T-helper 17 cell (primary cell): ENCODE measurements at places on chromosomes 3 and 15.

GRCh38 chr3:34934660-34935059, 704.7 kb upstream of the ARPP21 start:
- no peak for DNase-seq

DNA sequence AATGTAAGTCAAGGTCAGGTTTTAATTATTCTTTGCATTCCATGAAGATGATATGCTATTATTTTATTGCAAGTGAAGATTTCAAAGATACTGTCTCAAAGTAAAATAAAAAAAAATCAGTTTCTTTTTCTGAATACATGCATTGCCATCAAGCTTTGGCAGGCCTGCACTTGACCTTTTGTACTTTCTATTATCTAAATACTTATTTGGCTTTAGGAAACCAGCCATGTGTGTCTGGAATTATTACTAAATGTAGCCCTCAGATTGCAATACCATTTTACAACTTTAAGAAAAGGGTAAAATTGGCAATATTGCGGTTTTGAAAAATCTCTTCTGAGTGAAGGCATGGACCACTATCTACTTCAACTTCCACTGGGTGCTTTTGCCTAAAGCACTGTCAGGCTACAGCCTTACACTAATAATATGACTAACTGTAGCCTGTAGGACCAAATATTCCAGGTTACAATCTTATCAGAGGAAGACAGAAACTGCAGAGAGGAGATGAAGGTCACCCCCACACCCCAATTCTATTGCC, 349.4 kb upstream of the DCBLD2 start:
- DNase-seq: no peak

GRCh38 chr15:33135355-33135781, 59.1 kb downstream of the FMN1 start:
- DNase-seq: no peak

DNA sequence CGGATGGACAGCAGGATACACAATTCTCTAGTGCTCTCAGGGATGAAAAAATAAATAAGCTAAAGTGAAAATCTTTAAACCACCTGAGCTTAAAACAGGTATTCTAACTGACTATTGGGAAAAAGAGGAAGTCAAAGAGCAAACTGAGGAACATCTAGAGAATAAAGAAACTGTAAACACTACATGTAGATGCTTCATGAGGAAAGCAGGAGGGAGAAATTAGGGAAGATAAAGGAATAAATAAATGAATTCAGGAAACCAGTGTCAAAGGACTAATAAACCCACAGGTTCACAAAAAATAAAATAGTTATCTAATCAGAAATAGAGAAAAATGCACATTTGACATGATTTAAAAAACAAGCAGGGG, 525 bp upstream of the MCCC1 start:
- no peak for DNase-seq

- DNase-seq: no peak
Measured at GRCh38 chr15:27707257-27707656, 391.9 kb downstream of the OCA2 start.

DNA sequence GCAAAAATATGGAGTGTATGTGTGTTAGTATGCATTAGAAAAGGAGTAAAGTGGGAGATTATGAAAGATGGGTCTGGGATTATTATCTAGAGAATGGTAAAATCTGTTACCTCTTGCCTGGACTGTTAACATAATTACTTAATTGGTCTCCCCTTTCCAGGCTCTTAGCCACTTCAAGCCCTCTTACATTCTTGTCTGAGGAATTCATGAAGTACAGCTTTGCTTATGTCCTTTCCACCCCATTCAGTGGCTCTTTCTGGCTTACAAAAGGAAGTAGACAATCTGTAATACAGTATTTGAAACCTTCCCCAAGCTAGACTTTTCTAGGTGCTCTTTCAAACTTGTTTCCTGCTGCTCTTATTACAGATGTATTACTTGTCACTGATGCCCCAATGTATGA, 129.8 kb downstream of the MBNL1 start:
- DNase-seq: no peak

DNA sequence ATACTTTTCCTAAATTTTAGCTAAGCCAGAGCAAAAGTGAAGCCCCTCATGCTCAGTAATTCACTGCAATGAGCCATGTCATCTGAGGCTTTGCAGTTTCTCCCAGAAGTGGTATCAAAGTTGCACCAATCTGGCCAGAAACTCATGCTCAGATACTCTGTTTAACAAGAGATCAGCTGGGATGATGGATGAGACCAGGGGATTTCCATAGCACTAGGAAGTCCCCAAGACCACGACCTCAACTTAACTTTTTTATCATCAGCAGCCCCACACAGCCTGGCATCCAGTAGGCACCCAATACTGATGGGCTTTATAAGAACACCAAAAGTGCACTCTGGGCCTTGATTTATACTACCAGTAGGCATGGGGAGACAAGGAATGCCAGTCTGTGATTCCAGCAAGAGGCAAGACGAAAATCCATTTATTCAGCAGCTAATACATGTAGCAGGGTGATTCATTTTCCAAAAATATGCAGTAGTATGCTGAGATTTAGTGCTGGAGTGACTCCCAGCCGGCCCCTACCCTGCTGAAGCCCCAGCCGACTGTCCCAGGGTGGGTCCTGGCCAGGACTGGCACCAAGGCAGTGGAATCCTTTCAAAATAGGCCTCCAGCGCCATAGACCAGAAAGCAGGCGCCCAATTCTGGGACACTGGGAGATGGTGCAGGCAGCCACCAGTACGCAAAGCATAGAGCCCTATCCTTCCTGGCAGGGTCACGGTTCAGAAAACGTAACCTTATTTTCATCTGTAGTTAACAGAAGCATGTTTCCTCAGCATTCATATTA, 612 bp upstream of the LDHAL6B start:
- no peak for DNase-seq

- DNase-seq: no peak
Measured at GRCh38 chr3:46934498-46935167, 41.9 kb downstream of the CCDC12 start.

GRCh38 chr3:140053794-140054193, 118.8 kb downstream of the CLSTN2 start:
- DNase-seq: no peak

- DNase-seq: no peak
Measured at GRCh38 chr15:38883987-38884386, 319.4 kb upstream of the RASGRP1 start.

GRCh38 chr3:180934638-180935037, 22.2 kb downstream of the FXR1 start:
- DNase-seq: no peak

- DNase-seq: no peak
Measured at GRCh38 chr15:62209821-62210220, 44.7 kb upstream of the C2CD4B start.

DNA sequence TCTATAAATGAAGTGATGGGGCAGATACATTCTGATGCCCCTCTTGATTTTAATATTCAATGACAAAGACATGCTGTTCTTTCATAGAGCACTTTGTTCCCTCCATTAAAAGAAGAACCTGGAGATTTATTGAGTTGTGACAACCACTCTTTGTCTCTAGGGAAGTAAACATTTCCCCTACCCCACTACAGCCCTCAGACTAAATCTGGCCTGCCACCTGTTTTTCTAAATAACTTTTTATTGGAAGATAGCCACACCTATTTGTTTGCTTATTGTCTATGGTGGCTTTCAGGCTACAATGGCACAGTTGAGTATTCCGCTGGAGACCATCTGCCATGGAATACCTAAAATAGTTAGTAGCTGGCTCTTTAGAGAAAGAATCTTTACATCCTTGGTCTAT, 41.2 kb upstream of the ZNF385D start:
- DNase-seq: no peak

DNA sequence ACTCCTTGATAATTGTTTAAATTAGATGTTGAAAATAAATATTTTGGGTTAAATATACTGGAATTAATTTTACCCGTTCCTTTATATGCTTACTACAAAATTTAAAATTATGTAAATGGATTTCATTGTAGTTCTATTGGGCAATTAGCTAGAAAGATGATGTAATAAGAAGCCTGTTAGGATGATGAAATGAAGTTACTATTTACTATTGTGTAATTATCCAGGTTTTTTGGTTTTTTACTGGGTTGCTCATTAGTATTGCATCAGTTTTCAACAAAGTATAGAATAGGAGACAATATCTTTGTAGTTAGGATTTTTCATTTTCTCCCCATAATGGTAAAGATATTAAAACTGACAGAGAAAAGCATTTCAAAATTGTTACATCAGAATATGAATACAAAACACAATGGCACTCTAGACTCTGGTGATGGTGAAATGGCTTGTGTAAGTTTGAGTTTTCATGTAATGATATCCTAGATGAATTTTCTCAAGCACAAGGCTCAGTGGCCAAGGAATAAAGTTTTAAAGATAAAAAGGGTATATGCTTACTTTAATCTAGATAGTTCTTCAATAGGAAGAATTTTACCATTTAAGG, 222.0 kb downstream of the P3H2 start:
- DNase-seq: no peak

GRCh38 chr3:175651716-175652115, 792.6 kb downstream of the NAALADL2 start:
- no peak for DNase-seq

GRCh38 chr15:73691396-73691795, 7.2 kb downstream of the CD276 start:
- DNase-seq: no peak

- no peak for DNase-seq
Measured at GRCh38 chr15:101320501-101321052, 25.5 kb upstream of the SNRPA1 start.

DNA sequence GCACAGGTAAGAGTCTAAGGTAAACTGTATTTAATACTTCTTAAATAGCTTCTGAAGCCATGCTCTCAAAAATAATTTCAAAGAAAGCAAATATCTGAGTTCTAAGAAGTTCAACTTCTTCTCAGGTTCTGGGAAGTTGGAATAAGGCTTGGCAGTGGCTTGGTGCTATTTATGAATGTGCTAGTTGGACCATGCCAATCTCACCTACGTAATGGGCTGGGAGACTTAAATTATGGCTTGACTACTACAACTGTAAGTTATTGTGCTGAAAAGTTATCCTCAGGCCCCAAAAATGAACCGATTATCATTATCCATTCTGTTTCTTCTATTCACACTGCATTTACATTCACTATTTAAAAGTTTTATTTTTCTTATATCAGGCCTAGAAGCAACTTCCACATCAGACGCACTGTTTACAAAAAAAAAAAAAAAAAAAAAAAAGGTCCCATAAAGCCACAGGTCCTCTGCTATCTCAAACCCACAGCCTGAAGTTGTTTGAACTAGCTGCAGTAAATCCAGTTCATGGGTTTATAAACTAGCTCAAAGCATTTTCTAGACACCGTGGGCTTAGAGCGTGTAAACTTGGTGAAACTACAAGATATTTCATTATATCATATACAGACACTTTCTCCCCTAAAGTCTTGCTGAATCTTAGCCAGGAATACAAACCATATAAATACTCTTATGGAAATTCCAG, 3.4 kb downstream of the LRIG1 start:
- DNase-seq: no peak

DNA sequence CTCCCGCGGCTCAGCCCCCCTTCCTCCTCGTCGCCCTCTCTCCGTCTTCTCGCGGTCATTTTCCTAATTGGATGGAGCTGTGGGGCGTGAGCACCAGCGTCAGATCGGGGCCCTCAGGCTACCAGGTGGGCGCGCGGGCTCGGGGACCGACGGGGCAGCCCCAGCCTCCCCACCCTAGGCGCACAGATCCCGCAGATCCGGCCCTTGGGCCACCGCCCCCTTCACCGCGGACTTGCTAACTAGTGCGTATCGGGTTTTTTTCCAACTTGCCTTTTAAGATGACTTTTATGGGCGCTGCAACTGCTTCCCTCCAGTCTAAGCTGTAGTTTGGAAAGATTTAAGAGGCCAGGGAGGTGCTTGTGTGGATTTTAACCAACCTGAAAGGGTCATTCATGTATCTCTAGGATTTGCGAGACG, 1.3 kb downstream of the ZNF710 start:
- peak; percentile 18 for DNase-seq

- DNase-seq: no peak
Measured at GRCh38 chr15:40314723-40315276, 7.1 kb upstream of the PLCB2 start.

DNA sequence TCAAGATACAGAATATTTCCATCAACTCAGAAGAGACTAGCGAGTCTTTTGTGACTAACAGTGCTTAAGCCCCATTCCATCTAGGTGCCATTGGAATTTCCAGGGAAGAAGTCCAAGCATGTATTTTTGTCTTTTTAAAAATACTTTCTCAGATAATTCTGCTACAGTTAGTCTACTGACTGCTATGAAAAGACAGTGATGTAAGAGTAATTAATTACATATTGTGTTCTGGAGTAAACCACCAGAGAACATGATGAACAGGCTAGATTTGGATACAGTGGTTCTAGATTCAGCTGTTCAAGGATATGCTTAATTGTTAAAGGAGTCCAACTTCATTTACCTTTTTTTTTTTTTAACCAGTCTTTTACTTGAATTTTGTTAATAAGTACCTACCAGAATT, 34.8 kb upstream of the PAK6 start:
- no peak for DNase-seq

DNA sequence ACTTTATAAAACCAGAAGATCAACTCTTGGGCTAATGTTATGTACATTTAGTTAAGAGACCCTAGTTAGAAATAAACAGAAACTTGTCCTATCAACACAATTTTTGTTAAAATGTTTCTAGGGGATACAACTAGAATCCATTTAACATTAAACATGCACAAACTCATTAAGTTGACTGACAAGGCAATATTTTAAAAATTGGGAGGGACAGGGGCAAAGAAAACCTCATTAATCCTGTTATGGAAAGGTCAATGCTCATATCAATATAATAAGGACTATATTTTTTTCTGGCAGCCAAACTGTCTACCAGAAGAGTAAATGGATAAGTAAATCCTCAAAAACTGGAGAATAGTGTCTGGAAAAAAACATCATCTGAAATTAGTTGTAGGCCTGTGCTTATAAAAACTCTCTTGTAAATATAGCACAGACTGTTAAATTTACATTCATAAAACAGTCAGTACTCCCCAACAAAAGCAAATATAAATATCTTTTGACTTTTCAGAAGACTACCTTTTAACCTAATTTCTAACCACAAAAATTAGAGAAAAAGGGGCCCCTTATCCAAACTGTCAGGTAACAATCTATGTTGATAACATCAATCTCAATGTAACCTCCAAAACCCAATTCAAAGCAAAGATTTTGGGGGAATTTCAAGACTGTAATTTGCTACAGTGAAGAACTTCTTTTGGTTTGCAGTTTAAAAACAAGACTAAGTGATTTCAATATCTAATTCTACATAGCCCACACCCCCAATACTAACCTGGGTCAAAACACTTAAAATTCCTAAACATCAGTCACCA, 4.2 kb downstream of the TRA2B start:
- no peak for DNase-seq

DNA sequence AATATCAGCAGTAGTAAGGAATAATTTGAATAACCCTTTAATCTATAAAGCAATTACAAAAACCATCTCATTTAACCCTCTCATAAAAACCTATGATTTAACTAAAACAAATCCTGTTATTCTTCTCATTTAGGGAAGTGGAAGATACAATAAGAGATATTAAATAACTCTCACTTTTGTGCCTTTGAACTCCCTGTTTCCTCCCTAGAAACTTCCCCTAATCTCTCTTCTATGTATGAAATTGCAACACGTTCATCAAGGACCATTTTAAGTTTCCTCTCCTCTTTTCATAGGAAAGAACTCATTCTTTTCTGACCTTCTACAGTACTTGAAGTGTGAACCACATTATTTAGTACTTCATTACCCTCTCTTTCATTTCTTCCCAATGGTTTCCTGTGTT, 18.8 kb upstream of the FAM81A start:
- DNase-seq: no peak
